ENCODE measurements at places on chromosomes 6 and 20. TPM values are rescaled to one million over a fixed set of nuclear protein-coding genes. Genes with fewer than 3 reads are reported as not detected.
A peak's percentile ranks its signal among the peaks of the same experiment; 100 is the strongest.

DNA sequence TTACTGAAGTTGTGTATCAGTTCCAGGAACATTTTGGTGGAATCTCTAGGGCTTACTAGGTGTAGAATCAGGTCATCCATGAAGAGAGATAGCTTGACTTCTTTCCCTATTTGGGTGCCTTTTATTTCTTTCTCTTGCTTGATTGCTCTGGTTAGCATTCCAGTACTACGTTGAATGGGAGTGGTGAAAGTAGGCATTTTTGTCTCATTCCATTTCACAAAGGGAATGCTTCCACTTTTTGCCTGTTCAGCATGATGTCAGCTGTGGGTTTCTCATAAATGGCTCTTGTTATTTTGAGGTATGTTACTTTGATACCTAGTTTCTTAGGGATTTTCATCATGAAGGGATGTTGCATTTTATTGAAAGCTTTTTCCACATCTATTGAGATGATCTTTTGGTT, 195.3 kb downstream of the MOXD1 start:
- no peak for DNase-seq
- H3K27ac ChIP-seq: no peak overlapping the region
- H3K36me3 ChIP-seq: no peaks in the 10 kb centered on the region

DNA sequence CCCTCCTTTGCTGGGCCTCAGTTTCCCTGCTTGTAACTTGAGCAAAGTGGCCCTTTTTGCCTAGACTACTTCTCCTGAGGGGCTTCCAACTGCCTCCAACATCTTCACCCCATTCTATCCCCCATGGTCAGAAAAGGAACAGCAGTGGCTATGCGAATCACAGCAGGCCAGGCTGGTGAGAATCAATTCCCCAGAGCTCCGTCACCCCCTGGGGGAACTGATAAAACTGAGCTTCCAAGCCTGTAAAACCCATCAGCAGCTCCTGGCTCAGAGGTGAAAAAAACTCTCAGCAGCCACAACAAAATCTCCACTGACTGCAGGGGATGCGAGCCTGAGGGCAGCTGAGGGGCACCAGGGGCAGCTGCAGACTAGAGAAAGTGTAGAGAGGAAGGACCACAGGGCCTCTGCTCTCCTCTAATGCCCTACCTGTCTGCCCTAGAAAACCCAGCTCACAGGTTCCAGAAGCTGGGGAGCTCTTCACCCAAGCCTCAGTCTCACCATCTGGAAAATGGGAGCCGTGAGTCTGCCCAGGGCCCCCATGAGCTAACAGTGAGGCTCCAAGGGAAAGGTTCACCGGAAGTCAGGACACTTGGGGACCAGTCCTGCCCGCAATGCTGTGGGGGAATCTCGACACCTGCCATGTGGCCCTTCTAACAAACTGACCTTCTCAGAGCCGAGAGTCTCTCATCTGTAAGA, 120.6 kb downstream of the GRM4 start:
- peaks cover 16% of the 10 kb centered on the region for H3K4me1 ChIP-seq
- H3K27me3 ChIP-seq: no peaks in the 10 kb centered on the region
- no peak overlapping the region for H3K4me3 ChIP-seq
- no peak for DNase-seq
- H3K27ac ChIP-seq: no peak overlapping the region
- no peaks in the 10 kb centered on the region for H3K36me3 ChIP-seq

DNA sequence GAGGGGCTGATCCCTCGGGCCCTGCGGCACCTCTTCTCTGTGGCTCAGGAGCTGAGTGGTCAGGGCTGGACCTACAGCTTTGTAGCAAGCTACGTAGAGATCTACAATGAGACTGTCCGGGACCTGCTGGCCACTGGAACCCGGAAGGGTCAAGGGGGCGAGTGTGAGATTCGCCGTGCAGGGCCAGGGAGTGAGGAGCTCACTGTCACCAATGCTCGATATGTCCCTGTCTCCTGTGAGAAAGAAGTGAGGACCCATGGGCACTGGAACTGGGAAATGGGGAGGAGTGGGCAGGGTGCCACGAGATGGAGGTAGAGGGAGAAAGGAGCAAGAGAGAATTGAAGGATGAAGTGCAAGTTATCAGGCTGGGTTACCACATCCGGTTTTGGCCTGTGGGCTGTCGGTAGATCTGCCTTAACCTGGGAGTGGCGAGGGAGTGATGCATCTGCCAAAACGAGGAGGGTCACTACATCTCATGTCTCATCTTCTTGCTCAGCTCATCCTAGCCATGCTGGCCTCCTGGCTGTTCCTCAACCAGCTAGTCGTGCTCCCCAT, 5.4 kb upstream of the PHF1 start:
- no peaks in the 10 kb centered on the region for H3K27me3 ChIP-seq
- no peak overlapping the region for H3K4me3 ChIP-seq

- peak; percentile 94 for DNase-seq
- no peaks in the 10 kb centered on the region for H3K27me3 ChIP-seq
- peaks cover 48% of the 10 kb centered on the region for H3K4me1 ChIP-seq
- no peaks in the 10 kb centered on the region for H3K36me3 ChIP-seq
- H3K4me3 ChIP-seq: no peak overlapping the region
These were observed 12.1 kb upstream of the MRPS18A start for GRCh38 chr6:43699564-43700186.

- H3K4me3 ChIP-seq: no peak overlapping the region
- no peak overlapping the region for H3K27ac ChIP-seq
- no peaks in the 10 kb centered on the region for H3K36me3 ChIP-seq
- H3K4me1 ChIP-seq: no peaks in the 10 kb centered on the region
- no peak for DNase-seq
These were observed 140.2 kb upstream of the AHI1 start for GRCh38 chr6:135637701-135638100.

GRCh38 chr6:4008324-4009047, 70.5 kb downstream of the FAM217A start:
- H3K4me3 ChIP-seq: no peak overlapping the region
- H3K36me3 ChIP-seq: peaks cover 12% of the 10 kb centered on the region
- H3K27me3 ChIP-seq: no peaks in the 10 kb centered on the region
- H3K27ac ChIP-seq: peak overlapping the region; percentile 40

- no peaks in the 10 kb centered on the region for H3K27me3 ChIP-seq
- H3K4me1 ChIP-seq: peaks cover 14% of the 10 kb centered on the region
These were observed 84.3 kb upstream of the FABP7 start for GRCh38 chr6:122695188-122695587.

GRCh38 chr20:47493175-47493962, 8.3 kb upstream of the NCOA3 start:
- H3K4me1 ChIP-seq: no peaks in the 10 kb centered on the region
- H3K27me3 ChIP-seq: no peaks in the 10 kb centered on the region
- no peak for DNase-seq
- no peak overlapping the region for H3K27ac ChIP-seq
- no peak overlapping the region for H3K4me3 ChIP-seq

- no peaks in the 10 kb centered on the region for H3K4me1 ChIP-seq
- 0 out of 2 replicates have a peak, but pooled peaks cover 5% of the 10 kb centered on the region for H3K36me3 ChIP-seq
These were observed 82.8 kb downstream of the TCP11 start for GRCh38 chr6:35058358-35058675.

DNA sequence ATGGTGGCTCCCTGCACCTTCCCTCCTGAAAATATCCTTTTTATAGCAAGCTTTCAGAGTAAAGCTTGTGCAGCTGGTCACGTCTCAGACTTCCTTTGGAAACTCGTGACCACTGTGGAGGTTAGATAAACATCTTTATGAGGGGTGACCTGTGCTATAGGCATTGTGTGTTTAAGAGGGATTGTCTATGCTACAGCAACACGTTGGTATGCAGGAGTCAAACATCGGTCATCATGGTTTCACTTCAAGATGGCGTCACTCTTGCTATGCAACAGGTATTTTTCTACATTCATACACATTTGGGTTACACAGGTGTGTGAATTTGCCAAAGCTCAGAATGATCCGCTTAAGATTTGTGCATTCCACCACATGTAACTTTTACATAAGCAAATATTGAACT, 14.6 kb upstream of the BLCAP start:
- peaks cover 4% of the 10 kb centered on the region for H3K4me1 ChIP-seq
- 0 out of 2 replicates have a peak, but pooled peaks cover 5% of the 10 kb centered on the region for H3K27me3 ChIP-seq
- H3K36me3 ChIP-seq: no peaks in the 10 kb centered on the region
- H3K4me3 ChIP-seq: no peak overlapping the region
- no peak for DNase-seq

DNA sequence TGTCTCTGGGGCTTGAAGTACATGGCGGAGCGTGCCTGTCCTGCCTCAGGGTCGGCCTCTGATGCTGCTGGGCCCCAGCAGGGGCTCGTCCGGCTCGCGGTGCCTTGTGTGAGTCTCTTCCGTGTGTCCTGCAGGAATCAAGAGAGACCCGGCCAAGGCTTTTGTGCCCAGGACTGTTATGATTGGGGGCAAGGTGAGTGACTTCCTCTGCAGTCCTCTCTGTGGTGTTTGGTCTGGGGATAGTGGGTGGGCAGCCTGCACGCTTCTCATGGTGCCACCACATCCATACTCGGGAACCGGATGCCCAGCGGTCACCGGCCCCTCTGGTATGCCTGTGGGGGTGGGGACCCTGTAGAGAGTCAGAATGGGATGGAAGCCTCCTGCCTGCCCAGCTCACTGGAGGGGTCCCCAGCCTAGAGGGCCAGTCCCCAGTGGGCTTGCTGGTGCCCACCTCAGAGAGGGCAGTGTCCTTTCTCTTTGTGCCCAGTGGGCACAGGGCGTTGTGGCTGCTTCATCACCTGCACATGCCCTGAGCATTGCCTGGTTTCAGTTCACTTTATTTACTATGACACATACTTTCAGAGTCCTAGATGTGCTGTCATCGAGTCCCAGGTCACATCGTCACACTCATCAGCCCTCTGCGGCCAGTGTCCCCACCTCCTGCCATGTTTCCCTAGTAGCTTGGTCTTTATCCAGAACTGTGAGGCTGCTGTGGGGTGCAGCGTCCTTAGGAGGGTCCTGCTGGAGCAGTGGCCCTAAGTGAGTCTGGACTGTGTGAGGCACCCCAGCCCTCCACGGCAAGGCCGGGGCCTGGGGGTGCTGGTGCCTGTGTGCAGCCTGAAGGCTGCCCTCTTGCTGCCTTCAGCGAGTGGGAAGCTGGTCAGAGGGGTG, 40.7 kb downstream of the PYGB start:
- H3K36me3 ChIP-seq: peaks cover 96% of the 10 kb centered on the region
- H3K4me1 ChIP-seq: no peaks in the 10 kb centered on the region
- no peak for DNase-seq
- no peaks in the 10 kb centered on the region for H3K27me3 ChIP-seq
- H3K27ac ChIP-seq: no peak overlapping the region

GRCh38 chr6:44036196-44036595, 91.1 kb downstream of the MRPL14 start:
- H3K4me3 ChIP-seq: no peak overlapping the region
- no peak overlapping the region for H3K27ac ChIP-seq
- no peak for DNase-seq
- no peaks in the 10 kb centered on the region for H3K36me3 ChIP-seq

- H3K36me3 ChIP-seq: no peaks in the 10 kb centered on the region
- H3K4me3 ChIP-seq: no peak overlapping the region
- no peaks in the 10 kb centered on the region for H3K27me3 ChIP-seq
- H3K4me1 ChIP-seq: no peaks in the 10 kb centered on the region
- DNase-seq: no peak
These were observed 42.4 kb upstream of the PLCB1 start for GRCh38 chr20:8089668-8090067.

- DNase-seq: no peak
- H3K27me3 ChIP-seq: no peaks in the 10 kb centered on the region
- no peaks in the 10 kb centered on the region for H3K4me1 ChIP-seq
- H3K36me3 ChIP-seq: no peaks in the 10 kb centered on the region
- no peak overlapping the region for H3K27ac ChIP-seq
These were observed 39.1 kb upstream of the AIG1 start for GRCh38 chr6:143021543-143021942.

- H3K4me1 ChIP-seq: no peaks in the 10 kb centered on the region
- no peaks in the 10 kb centered on the region for H3K36me3 ChIP-seq
- no peak overlapping the region for H3K27ac ChIP-seq
- H3K4me3 ChIP-seq: no peak overlapping the region
- peaks cover 23% of the 10 kb centered on the region for H3K27me3 ChIP-seq
These were observed 40.5 kb downstream of the TGM6 start for GRCh38 chr20:2421247-2421646.

DNA sequence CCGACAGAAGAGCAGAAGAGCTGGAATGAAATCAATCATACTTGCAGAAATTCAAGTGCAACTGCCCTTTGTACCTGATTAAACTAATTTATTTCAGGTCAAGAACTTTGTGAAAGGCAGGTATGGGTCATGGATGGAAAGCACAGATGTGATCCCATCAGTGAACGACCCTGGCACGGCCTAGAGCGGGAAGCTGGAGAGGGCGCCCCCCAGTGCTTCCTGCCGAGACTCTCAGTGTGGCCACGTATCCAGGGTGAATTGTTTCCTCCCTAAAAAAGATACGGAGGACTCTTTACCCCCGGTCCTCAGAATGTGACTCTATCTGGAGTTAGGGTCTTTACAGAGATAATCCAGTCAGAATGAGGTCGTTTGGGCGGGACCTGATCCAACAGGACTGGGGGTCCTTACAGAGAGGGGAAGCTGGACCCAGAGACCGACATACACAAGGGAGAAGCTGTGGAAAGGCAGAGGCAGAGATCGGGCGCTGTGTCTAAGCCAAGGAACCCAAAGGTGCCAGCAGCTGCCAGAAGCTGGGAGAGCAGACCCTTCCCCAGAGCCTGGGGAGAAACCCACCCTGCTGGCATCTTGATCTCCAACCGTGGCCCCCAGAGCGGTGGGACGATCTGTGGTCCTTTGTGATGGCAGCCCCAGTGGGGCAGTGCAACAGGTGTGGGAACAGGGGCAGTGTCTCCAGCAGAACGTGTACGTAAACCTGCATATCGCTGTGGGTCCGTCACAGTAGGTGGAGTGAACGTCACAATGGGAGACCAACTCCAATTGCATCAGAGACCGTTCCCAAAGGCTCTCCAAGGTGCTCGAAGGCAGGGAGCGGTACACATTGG, 91.9 kb downstream of the TAF4 start:
- no peak for DNase-seq
- no peaks in the 10 kb centered on the region for H3K27me3 ChIP-seq
- H3K4me1 ChIP-seq: no peaks in the 10 kb centered on the region
- no peak overlapping the region for H3K4me3 ChIP-seq
- peaks cover 11% of the 10 kb centered on the region for H3K36me3 ChIP-seq

GRCh38 chr6:133609415-133610226, 279.3 kb upstream of the TCF21 start:
- peak overlapping the region; percentile 98 for H3K27ac ChIP-seq

The RIPOR3 gene
- total RNA-seq: 1.3 TPM

The WFDC10B gene
- not detected for total RNA-seq

The YTHDF1 gene
- total RNA-seq: 23.7 TPM

The FLRT3 gene
- 1.3 TPM for total RNA-seq

The ANKRD6 gene
- total RNA-seq: not detected

The CRIP3 gene
- total RNA-seq: not detected

The FILIP1 gene
- total RNA-seq: 4.1 TPM

The RAD21L1 gene
- total RNA-seq: 0.19 TPM

The OR12D3 gene
- total RNA-seq: not detected

The OR2W1 gene
- not detected for total RNA-seq
